ENCODE measurements at places on chromosomes 13 and 19. TPM values are rescaled to one million over a fixed set of nuclear protein-coding genes. Genes with fewer than 3 reads are reported as not detected.

Gene AKAP11
- 38.7 TPM for total RNA-seq

Gene KIR2DL4
- total RNA-seq = not detected

Gene ATP4B
- not detected for total RNA-seq

Gene TUBB4A
- 2.8 TPM for total RNA-seq

Gene WDR87
- not detected for total RNA-seq

Gene CGB8
- total RNA-seq = not detected

Gene METTL21C
- total RNA-seq = not detected

Gene PLVAP
- total RNA-seq = not detected

- no peak overlapping the region for H3K4me3 ChIP-seq
- no peaks in the 10 kb centered on the region for H3K4me1 ChIP-seq
- peak; percentile 32 for DNase-seq
- no peaks in the 10 kb centered on the region for H3K36me3 ChIP-seq
Measured at GRCh38 chr13:41528021-41528420, 70.7 kb downstream of the RGCC start.

- peaks cover 37% of the 10 kb centered on the region for H3K27me3 ChIP-seq
- no peak for DNase-seq
- no peaks in the 10 kb centered on the region for H3K36me3 ChIP-seq
- peaks cover 15% of the 10 kb centered on the region for H3K4me1 ChIP-seq
Measured at GRCh38 chr13:30702006-30702405, 33.3 kb upstream of the ALOX5AP start.

- no peaks in the 10 kb centered on the region for H3K27me3 ChIP-seq
- H3K36me3 ChIP-seq = peaks cover 8% of the 10 kb centered on the region
- peak overlapping the region; percentile 35 for H3K27ac ChIP-seq
- H3K4me1 ChIP-seq = peaks cover 27% of the 10 kb centered on the region
- no peak overlapping the region for H3K4me3 ChIP-seq
Measured at GRCh38 chr13:99014522-99014921, 36.7 kb upstream of the DOCK9 start.

GRCh38 chr13:49214917-49215376 is 5.2 kb upstream of the MLNR start:
- DNase-seq = peak; percentile 76
- H3K4me3 ChIP-seq = no peak overlapping the region
- peaks cover 28% of the 10 kb centered on the region for H3K27me3 ChIP-seq
- H3K27ac ChIP-seq = peak overlapping the region; percentile 5
- H3K36me3 ChIP-seq = peaks cover 14% of the 10 kb centered on the region

DNA sequence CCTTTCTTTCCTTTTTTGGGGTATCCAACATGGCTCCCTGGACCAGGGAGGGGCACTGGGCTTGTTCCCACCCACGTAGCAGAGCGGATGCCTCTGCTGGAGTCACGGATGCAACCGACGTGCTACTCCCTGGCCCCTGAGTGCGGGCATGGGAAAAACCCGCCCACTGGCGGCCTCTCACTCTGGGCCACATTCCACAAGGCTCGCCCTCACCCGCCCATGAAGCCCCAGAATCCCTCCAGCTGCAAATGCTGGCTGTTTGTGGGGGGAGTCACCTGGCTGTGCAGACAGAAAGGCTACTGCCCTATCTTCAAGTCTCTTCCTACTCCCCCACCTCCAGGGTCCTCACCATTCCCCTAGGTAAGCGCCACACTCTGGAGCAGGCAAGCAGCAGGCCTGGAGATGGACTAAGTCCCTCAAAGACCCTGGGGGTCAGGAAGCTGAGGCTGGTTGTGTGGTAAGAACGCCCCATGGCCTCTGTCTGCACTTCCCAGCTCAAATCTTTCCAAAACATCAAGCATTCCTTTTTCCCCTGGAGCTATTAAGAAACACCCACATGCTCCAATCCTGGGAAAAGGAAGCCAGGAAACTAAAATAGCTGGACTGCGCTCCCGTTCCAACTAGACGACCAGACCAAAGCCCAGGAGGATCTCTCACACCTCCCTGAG is 17.9 kb upstream of the EPHX3 start:
- H3K27me3 ChIP-seq = no peaks in the 10 kb centered on the region
- H3K4me1 ChIP-seq = no peaks in the 10 kb centered on the region
- H3K36me3 ChIP-seq = peaks cover 37% of the 10 kb centered on the region
- no peak for DNase-seq

GRCh38 chr13:110869805-110870706 is 44.8 kb downstream of the ANKRD10 start:
- DNase-seq = no peak
- peak overlapping the region; percentile 31 for H3K4me3 ChIP-seq
- H3K27me3 ChIP-seq = peaks cover 32% of the 10 kb centered on the region
- no peaks in the 10 kb centered on the region for H3K36me3 ChIP-seq
